ENCODE measurements at places on chromosomes 7 and 10. TPM values are rescaled to one million over a fixed set of nuclear protein-coding genes. Genes with fewer than 3 reads are reported as not detected.

Gene UPP1
- polyA plus RNA-seq: 129 TPM

Gene ANKRD30A
- polyA plus RNA-seq: not detected

Gene JAZF1
- 12.1 TPM for polyA plus RNA-seq

Gene C10orf105
- 0.48 TPM for polyA plus RNA-seq

Gene NKX1-2
- polyA plus RNA-seq: not detected

Gene GJD4
- polyA plus RNA-seq: not detected

Gene ZNF365
- polyA plus RNA-seq: not detected

Gene H2BK1
- polyA plus RNA-seq: not detected

Gene CPA5
- not detected for polyA plus RNA-seq

Gene TFEC
- 17.4 TPM for polyA plus RNA-seq

Gene HYAL4
- polyA plus RNA-seq: not detected

Gene EPDR1
- polyA plus RNA-seq: 0.23 TPM

Gene CHCHD2
- polyA plus RNA-seq: 449 TPM

Gene CDH23
- 8.2 TPM for polyA plus RNA-seq

Gene AGR2
- polyA plus RNA-seq: not detected

Gene ZNF438
- polyA plus RNA-seq: 5.4 TPM

Measured in CD14-positive monocyte (primary cell).